ENCODE measurements at places on chromosomes 2 and 18.

DNA sequence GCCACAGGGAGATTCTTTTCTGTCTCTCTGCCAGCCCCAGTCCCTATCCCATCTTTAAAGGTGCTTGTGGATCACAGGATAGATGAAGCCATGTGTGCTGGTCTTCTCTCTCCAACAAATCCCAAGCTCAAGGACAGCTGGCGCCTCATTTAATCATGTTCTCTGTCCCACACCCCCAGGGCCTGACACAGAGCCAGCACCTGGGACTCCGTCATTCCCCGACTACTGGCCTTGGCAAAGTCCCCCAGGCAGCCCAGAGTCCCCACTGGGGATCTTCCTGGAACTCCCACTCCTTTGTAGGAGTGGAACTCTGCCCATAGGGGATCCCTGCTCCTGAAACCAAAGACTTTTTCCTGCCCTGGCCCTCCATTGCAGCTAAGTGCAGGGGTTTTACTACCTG, 60.8 kb downstream of the MTHFD2 start:
- no peak for DNase-seq

- no peak for DNase-seq
Measured at GRCh38 chr2:201808027-201808426, 1.7 kb downstream of the CDK15 start.

DNA sequence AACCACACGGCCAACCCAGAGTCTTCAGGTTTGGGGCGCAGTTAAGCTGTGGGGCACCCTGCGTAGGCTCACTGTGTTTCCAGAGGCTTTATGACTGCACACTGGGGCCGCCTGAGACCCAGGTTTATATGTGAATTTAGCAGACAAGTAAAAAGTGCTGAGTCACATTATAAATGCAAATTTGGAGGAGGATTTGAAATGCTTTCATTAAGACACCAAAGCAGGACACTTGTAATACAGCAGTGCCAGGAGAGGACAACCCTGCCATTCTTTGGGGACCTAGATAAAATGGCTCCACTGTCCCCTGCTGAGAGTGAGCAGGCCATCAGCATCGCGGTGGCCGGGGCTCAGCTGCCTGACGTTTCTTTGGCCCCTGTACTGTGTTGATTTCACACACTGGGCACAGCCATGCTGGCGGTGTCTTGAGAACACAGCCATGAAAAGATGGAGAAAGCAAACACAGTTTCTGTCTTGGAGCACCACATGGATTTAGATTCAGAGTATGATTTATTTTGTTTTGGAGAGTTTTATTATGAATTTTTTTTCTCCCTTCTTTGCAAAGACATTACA, 10.2 kb downstream of the ACKR3 start:
- no peak for DNase-seq

- DNase-seq = no peak
Measured at GRCh38 chr18:34913837-34914661, 127.2 kb upstream of the MAPRE2 start.

- DNase-seq = no peak
Measured at GRCh38 chr2:21438949-21439348, 315.2 kb downstream of the TDRD15 start.

All from LoVo (cell line).